ENCODE measurements at places on chromosomes 3 and 15. TPM values are rescaled to one million over a fixed set of nuclear protein-coding genes. Genes with fewer than 3 reads are reported as not detected.

Gene MOBP
- total RNA-seq, result 0.41 TPM

- H3K4me3 ChIP-seq, result no peak overlapping the region
- no peaks in the 10 kb centered on the region for H3K4me1 ChIP-seq
- no peak overlapping the region for H3K27ac ChIP-seq
- peak; percentile 1 for DNase-seq
- H3K36me3 ChIP-seq, result no peaks in the 10 kb centered on the region
These were observed 545.6 kb upstream of the ZNF385D start for GRCh38 chr3:22296601-22297000.

DNA sequence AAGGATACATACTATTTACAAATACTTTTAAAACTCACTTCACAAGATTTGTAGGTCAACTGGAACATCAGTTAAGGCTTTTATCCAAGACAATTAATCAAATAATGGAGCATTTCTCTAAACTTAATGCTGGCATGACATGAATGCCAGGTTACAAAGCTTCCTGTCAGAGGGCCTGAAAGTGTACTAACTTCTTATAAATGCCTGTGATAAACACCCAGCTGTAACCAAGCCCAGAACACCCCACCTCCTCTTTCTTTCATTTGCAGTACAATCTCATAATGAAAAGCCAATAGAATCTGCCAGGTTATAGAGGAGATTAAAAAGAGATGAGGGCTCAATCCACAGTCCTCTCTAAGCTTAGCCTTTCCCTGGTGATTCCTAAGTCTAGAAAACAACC, 214.4 kb downstream of the OSBPL10 start:
- no peak for DNase-seq
- no peaks in the 10 kb centered on the region for H3K27me3 ChIP-seq
- no peak overlapping the region for H3K27ac ChIP-seq
- H3K36me3 ChIP-seq, result no peaks in the 10 kb centered on the region
- no peaks in the 10 kb centered on the region for H3K4me1 ChIP-seq

DNA sequence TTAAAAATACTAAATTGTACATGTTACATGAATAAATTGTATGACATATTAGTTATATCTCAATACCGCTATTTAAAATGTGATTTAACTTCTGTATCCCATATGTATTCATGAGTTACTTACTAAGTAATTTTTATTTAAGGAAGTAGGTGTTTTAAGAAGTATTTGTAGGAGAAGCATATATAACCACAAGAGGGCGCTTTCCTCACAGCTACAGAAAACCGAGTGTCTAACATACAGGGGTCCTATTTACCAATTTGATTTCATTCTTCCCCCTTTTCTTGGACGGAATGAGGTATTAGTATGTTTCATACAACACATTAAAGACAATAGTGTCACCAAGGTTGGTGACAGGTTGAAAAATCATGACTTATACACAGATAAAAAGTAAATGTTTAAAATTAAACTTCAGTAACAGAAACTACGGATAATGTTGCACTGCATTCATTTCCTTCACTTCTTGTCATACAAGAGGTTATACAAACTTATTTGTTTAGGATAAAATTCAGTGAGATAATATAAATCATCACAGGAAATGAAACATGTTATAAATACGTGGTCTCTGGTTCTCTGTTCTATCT, 253.6 kb downstream of the MAGI1 start:
- peak overlapping the region; percentile 58 for H3K27ac ChIP-seq
- H3K36me3 ChIP-seq, result no peaks in the 10 kb centered on the region
- H3K4me3 ChIP-seq, result no peak overlapping the region
- no peaks in the 10 kb centered on the region for H3K27me3 ChIP-seq

GRCh38 chr3:31552103-31552502, 19.4 kb downstream of the STT3B start:
- no peaks in the 10 kb centered on the region for H3K4me1 ChIP-seq
- H3K27ac ChIP-seq, result no peak overlapping the region
- no peak overlapping the region for H3K4me3 ChIP-seq
- no peaks in the 10 kb centered on the region for H3K36me3 ChIP-seq
- DNase-seq, result no peak

GRCh38 chr3:74301056-74301455, 313.4 kb downstream of the CNTN3 start:
- no peak for DNase-seq
- H3K27ac ChIP-seq, result no peak overlapping the region
- no peaks in the 10 kb centered on the region for H3K4me1 ChIP-seq
- no peaks in the 10 kb centered on the region for H3K27me3 ChIP-seq

GRCh38 chr3:127628788-127629466, at the start of gene PODXL2:
Gene PODXL2 (plus strand): TSS chr3:127629185. CDS start chr3:127629220, 35 bp downstream.
- peak; percentile 48 for DNase-seq
- peak within 1 kb of the TSS; percentile 62 for H3K4me3 ChIP-seq
- H3K36me3 ChIP-seq, result no peaks in the 10 kb centered on the region
- no peak within 1 kb of the TSS for H3K27ac ChIP-seq

GRCh38 chr15:100221471-100222348, 120.1 kb downstream of the ADAMTS17 start:
- no peaks in the 10 kb centered on the region for H3K4me1 ChIP-seq
- no peak overlapping the region for H3K4me3 ChIP-seq
- no peaks in the 10 kb centered on the region for H3K36me3 ChIP-seq
- peaks cover 3% of the 10 kb centered on the region for H3K27me3 ChIP-seq

DNA sequence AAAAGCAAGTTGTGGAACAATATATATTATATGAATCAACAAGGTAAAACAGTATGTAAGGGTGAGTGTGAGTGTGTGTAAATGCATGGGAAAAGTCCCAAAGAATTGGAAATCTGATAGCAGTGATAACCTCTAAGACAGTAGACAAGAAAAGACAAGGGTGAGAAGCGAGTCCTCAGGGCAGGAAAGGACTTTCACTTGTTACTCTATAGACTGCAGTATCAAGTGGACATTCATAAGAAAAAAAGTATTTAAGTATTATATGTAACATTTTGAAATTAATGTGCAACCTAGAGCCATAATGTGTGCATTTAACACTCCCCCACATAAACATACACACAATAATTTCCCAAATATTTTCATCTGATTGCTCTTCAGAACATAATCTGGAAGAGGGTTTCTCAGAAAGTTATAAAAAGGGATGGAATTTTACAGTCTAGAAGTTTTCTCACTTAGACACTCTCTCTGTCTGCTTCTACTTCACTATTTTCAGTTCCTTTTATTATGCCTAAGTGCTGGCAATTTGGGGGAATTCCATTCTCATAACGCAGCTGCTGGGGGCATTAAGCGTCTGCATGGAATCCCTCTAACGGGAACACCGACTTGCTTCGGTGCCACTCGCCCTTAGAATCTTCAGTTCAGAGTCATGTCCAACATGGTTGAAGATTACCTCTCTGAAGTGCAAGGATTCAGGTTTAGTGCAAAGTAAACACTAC, 50.0 kb upstream of the CDIN1 start:
- H3K27ac ChIP-seq, result no peak overlapping the region
- no peak for DNase-seq
- no peaks in the 10 kb centered on the region for H3K4me1 ChIP-seq

Gene TATDN2
- total RNA-seq, result 28.8 TPM

Gene PIGX
- 13.9 TPM for total RNA-seq

DNA sequence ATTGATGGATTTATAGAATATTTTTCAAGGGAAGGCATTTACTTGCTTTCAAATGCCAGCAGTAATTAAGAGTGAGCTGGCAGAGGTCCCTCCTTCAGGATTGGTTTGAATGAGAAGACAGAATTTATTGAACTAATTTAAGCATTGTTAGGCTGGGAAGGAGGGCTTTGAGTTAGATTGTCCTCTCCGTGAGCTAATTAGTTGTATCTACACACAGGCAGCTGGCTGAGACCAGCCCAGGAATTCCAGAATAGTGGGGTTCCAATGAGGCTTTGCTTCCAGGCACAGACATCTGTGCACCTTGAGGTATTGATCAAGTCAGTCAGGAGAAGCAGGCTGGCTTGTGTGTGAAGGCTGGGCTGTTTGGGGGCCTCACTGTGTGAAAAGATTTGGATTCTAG, 124.0 kb upstream of the WNT5A start:
- no peak overlapping the region for H3K27ac ChIP-seq
- no peaks in the 10 kb centered on the region for H3K4me1 ChIP-seq
- no peak for DNase-seq
- peaks cover 3% of the 10 kb centered on the region for H3K27me3 ChIP-seq

DNA sequence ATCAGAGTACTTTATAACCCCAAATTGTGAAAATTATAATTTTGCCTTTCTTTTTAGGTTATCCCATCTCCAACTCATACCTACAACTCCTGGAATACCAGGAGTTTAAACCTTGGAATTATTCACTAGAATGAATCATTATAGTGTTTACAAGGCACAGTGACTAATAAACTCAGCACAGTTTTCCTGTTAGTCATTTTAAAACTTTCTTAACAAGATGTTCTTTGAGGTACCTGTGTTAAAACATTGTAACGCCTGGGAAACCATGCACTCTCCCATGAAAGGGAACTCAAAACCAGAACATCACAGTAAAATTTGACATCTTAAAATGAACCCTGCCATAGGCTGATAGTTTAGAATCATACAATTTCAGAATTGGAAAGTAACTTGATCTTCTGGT, 132.4 kb upstream of the OSTN start:
- peak; percentile 69 for DNase-seq
- H3K27me3 ChIP-seq, result no peaks in the 10 kb centered on the region
- H3K36me3 ChIP-seq, result no peaks in the 10 kb centered on the region
- peaks cover 18% of the 10 kb centered on the region for H3K4me1 ChIP-seq

DNA sequence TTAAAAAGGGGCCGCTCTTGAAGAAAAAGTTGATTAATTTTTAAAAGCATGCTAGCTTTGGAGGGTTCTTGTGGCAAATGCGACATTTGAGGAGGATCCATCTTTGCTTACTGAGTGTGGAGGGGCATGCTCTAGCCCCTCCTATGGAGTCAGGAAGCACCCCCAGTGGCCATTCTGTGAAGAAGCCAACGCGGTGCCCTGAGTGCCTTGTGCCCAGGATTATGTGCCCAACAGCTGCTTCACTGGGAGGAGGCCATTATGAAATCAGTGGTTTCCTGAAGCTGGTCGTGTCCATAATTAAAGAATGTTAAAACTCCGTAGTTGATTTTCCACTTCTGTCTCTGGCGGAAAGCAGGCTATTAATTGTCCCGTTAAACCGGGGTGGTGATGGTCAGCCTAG, 69.1 kb upstream of the TNFAIP8L3 start:
- H3K36me3 ChIP-seq, result no peaks in the 10 kb centered on the region
- no peak overlapping the region for H3K4me3 ChIP-seq
- H3K4me1 ChIP-seq, result peaks cover 5% of the 10 kb centered on the region
- H3K27me3 ChIP-seq, result peaks cover 10% of the 10 kb centered on the region
- H3K27ac ChIP-seq, result no peak overlapping the region

DNA sequence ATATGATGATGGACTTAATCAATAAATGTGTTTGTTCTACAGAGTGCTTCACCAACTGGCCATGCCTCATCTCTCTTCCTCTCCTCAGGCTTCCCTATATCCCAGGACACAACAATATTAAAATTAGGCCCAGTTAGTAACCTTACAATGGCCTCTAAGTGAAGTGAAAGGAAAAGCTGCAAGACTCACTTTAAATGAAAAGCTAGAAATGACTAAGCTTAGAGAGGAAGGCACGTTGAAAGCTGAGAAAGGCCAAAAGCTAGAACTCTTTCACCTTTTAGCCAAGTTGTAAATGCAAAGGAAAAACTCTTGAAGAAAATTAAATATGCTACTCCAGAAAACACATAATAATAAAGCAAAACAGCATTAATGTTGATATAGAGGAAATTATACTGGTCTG, 1010.3 kb downstream of the NAALADL2 start:
- no peaks in the 10 kb centered on the region for H3K36me3 ChIP-seq
- no peaks in the 10 kb centered on the region for H3K4me1 ChIP-seq
- H3K27ac ChIP-seq, result no peak overlapping the region
- no peak for DNase-seq

Gene EPHA6
- total RNA-seq, result 0.99 TPM

DNA sequence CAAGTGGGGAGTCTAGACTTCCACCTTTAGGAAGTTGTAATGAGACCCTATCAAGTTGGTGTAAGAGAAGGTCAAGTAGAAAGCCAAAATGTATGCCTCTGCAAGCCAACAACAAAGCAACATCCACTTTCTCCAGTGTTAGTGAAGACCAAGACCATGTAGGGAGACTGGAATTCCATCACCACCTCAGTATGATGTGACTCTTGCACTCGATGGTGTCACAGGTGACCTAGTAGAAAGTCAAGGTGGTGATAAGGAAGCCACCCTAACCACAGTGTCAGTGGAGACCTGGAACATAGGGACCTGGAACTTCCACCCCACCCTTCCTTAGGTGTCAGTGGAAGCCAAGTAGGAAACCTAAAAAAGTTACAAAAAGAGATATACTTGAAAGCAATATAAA, 278.1 kb upstream of the KCNMB2 start:
- H3K4me1 ChIP-seq, result no peaks in the 10 kb centered on the region
- no peak for DNase-seq
- no peaks in the 10 kb centered on the region for H3K36me3 ChIP-seq
- no peak overlapping the region for H3K4me3 ChIP-seq
- no peak overlapping the region for H3K27ac ChIP-seq

DNA sequence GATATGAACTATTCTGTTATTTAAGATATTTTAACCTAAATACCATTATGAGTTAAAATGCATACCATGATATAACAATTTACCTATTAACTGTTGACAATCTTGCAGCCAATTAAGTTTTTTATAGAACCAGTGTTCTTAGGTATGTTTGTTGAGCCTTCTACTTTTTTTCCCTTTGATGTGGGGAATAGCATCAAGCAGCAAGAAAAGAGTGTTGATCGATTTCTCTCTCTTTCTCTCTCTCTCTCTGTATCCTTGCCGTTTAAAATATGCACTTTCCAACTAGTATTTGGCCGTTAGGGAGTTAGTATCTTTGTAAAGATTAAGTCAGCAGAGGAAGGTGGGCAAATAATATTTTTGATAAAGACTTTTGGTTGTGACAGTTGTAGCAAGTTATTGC, 5.9 kb downstream of the CHD2 start:
- H3K36me3 ChIP-seq, result peaks cover 5% of the 10 kb centered on the region
- H3K27me3 ChIP-seq, result no peaks in the 10 kb centered on the region
- H3K27ac ChIP-seq, result peak overlapping the region; percentile 99
- H3K4me3 ChIP-seq, result peak overlapping the region; percentile 27
- H3K4me1 ChIP-seq, result peaks cover 59% of the 10 kb centered on the region
- DNase-seq, result no peak

DNA sequence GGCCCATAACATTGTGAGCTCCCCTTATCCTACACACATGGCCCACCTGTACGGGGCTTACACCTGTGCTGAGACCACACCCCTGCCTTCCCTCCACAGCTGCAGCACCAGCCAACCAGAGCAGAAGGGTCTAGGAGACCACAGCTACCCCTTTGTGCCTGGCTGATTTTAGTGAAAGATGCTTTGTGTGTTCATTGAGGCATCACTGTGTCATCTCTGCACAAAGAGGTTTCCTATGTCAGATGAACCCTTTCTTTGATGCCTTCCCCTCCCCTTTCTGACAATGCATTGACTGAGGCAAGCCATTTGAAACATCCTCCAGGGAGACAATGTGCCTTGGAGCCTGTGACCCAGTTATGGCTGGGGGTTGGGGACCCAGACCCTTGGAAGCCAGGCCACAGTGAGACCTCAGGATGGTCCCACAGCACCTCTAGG, 54.9 kb upstream of the SLC7A14 start:
- H3K4me1 ChIP-seq, result no peaks in the 10 kb centered on the region
- peaks cover 2% of the 10 kb centered on the region for H3K27me3 ChIP-seq
- H3K27ac ChIP-seq, result no peak overlapping the region
- no peak for DNase-seq
- no peaks in the 10 kb centered on the region for H3K36me3 ChIP-seq
- no peak overlapping the region for H3K4me3 ChIP-seq

All from astrocyte (in vitro differentiated cells and primary cell).